ENCODE measurements at places on chromosomes 12 and 14. TPM values are rescaled to one million over a fixed set of nuclear protein-coding genes. Genes with fewer than 3 reads are reported as not detected.

The REP15 gene
- total RNA-seq, result not detected

The SMIM41 gene
- not detected for total RNA-seq

The ART4 gene
- not detected for total RNA-seq

The C14orf119 gene
- 49.7 TPM for total RNA-seq

The PMCH gene
- not detected for total RNA-seq

GRCh38 chr12:85523197-85523596 lies 243.2 kb downstream of the ALX1 start:
- no peak for DNase-seq

The RBP5 gene
- 1.3 TPM for total RNA-seq

DNA sequence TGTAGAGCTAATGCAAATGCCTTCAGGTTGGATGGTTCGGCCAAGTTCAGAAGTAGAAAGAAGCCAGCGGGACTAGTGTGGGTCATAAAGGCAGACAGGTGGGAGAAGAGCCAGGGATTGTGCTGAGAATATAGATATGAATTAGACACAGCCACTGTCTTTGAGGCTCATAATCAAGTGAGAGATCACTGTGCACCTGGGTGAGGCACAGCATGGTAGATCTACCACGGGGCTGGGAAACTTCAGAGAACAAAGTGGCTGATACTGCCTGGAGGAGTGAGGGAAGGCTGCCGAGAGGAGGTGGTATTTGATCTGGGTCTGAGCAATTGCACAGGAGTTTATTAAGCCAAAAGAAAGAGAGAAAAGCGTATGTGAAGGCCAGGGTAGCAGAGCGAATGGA lies 40.6 kb upstream of the CHST11 start:
- DNase-seq, result no peak
